CD4-positive, alpha-beta T cell treated with Interleukin-12 subunit alpha and Interleukin-12 subunit beta, for 1 hour (primary cell): ENCODE measurements at places on chromosomes 6 and 20.
A peak's percentile ranks its signal among the peaks of the same experiment; 100 is the strongest.

DNA sequence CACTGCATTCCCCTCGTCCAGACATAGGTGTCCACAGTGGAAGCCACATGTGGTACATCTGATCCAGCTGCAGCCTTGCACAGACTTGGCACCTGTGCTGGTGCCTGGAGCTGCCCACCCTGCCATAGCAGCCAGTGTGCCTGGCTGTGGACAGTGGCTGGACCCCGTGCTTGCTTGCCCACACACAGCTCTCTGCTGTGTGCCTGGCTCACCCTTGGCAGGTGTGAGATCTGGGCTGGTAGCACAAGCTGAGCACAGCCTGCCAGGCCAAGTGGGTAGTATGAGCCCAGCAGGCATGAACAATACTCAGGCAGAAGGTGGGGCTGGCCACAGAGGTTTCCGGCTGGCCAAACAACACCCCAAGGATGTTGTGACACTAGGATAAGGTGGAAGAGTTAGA, 614.4 kb downstream of the BCKDHB start:
- DNase-seq, result no peak

GRCh38 chr6:42796171-42796570, 14.3 kb downstream of the BICRAL start:
- DNase-seq, result no peak

GRCh38 chr20:5136096-5136495, 9.3 kb downstream of the CDS2 start:
- no peak for DNase-seq

DNA sequence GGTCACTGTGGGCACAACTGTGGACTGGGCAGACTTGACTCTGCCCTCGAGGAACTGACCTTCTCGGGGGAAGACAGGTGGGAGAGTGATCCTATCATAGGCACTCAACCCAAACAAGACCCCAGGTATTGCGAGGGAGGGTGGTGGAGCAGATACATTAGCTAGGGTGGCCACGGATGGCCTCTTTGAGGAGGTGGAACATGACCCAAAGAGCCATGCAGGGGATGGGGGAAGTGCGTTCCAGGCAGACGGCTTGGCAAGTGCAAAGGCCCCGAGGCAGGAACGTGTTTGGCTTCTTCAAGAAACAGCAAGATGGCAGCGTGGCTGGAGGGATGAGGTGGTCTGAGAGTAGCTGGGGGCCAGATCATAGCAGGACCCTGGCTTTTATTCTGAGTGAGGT, 167.6 kb downstream of the NFATC2 start:
- no peak for DNase-seq

- no peak for DNase-seq
Observed at GRCh38 chr6:46263707-46264086, 92.9 kb upstream of the ENPP5 start.

GRCh38 chr6:80143419-80143937, 37.0 kb downstream of the BCKDHB start:
- no peak for DNase-seq

- DNase-seq, result no peak
Observed at GRCh38 chr20:24959591-24960301, 10.7 kb downstream of the CST7 start.

DNA sequence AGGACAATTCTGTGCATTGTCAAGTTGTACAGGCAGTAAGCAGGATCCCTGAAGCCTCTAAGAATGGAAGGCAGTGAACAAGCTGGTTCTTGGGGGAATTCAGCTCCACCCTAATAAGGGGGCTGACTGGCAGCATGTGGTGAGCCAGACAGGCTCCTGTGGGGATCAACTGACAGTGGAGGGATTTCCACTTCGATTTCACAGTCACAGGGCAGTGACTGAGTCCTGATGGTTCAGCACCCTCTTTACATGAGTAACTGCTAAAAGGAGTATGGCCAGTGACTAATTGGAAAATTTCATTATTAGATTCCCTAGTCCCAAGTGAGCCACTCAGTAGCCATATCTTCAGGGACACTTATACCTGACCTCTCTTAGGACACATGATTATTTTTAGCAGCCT, 78.4 kb downstream of the NDUFAF5 start:
- no peak for DNase-seq

- no peak for DNase-seq
Observed at GRCh38 chr6:110041126-110041525, 63.0 kb downstream of the GPR6 start.

DNA sequence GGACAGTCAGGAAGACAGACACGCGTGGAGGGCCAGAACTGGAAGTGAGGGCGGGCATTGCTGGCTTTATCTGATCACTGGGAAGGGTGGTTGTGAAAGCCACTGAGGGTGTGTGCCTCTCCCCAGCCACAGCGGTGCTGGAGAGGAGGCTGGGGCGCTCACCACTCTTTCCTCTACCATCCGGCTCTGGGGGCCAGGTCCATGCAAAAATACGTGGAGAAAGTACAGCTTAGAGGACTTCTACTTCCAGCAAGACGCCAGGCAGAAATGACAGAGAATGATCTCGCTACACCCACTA, 148.8 kb upstream of the RPS6KA2 start:
- no peak for DNase-seq

DNA sequence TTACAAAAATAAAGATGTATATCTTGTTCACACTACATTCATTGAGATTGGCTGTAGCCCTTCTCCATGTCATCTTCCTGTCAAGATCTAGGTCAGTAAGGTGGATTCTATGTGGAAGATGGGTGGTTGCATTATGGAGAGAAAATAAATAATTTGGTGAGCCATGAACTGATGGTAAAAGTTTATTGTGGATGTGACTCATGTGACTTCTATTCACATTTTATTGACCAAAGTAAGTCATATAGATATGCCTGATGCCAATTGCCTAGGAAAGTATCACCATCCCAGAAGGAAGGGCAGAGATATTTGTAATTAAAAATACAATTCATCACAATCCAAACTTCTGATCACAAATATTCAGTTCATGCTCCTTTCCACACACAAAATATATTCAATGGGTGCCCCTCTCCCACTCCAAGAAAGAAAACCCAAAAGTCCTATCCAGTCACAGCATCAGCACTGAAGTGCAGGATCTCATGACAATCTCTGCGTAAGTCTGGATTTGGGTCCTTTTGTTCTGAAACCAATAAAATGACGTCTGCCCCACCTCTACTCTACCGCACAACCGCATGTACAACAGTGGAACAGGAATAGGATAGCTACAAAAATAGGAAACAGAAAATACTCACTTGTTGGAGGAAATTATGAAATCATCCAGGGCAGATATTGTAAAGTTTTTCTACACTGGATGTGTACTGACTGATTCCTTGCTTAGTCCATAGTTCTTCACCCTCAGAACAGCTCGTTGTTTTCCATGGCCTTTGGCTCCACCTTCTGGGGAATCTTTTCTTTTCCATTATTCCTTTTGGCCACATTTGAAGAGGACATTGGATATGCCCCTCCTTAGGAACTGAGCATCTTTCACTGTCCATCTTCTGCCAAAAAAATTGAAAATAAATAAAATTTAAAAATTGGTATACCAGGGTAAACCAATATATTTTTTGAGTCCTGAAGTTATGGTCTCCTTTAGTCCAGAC, 16.1 kb upstream of the SLC17A3 start:
- peak; percentile 32 for DNase-seq

DNA sequence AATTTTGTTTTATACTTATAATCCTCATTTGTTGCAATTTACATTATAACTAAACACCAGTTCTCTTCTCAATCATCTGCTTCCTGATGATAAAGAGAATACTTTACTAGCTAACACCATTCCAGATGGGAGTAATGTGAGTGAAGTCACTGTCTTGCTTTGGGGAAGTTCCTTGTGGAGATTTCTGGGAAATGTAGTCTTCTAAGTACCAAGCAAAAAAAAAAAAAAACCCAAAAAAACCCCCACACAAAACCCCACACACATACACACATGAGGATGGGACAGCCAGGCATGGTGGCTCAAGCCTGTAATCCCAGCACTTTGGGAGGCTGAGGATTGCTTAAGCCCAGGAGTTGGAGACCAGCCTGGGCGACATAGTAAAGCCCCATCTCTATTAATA, 2.2 kb upstream of the SNPH start:
- DNase-seq, result no peak

DNA sequence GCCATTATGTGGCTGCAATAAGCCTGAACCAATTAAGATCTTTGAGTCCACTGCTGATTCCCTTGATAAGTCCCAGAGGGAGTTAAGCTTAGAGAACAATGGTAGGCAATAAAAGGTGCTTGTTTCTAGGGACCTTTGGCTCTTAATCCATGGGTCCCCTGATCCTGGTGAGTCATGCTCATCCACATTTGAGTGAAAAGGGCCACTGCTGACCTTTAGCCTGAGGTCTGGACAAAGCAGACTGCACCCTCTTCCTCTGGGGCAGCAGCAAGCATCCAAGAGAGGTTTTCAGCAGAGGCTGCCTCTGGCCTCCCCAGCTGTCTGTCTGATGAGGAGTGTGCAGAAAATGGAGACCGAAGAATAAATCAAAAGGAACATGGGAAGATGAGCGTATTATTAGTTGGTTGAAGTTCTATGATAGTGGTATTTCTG, 16.1 kb upstream of the SCGN start:
- DNase-seq, result no peak

DNA sequence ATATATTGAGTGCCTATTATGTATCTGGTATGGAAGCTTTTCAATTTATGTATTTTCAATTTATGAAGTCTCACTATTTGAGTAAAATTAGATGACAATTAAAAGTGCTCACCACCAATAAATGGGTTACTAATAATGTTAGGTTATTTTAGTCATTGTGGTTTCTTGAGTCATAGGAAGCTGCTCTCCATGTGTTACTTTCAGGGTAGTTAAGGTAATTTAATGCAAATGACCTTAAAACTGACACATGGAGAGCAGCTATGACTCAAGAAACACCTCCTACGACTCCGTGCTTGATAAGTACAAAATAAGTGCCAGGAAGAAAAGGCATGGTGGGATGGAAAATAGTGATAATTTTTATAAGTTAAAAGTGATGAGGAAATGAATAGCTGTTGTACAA, 16.5 kb upstream of the TINAG start:
- DNase-seq, result no peak

DNA sequence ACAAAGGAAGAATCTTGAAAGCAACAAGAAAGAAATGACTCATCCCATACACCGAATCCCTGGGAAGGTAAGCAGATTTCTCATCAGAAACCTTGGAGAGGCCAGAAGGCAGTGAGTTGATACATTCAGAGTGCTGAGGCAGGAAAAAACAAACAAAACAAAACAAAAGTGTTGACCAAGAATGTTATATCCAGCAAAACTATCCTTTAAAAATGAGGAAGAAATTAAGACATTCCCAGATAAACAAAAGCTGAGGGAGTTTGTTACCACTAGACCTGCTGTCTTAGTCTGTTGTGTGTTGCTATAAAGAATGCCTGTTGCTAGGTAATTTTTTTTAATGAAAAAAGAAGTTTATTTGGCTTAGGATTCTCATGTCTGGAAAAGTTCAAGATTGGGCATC, 33.7 kb upstream of the PPP1R3G start:
- DNase-seq, result no peak

DNA sequence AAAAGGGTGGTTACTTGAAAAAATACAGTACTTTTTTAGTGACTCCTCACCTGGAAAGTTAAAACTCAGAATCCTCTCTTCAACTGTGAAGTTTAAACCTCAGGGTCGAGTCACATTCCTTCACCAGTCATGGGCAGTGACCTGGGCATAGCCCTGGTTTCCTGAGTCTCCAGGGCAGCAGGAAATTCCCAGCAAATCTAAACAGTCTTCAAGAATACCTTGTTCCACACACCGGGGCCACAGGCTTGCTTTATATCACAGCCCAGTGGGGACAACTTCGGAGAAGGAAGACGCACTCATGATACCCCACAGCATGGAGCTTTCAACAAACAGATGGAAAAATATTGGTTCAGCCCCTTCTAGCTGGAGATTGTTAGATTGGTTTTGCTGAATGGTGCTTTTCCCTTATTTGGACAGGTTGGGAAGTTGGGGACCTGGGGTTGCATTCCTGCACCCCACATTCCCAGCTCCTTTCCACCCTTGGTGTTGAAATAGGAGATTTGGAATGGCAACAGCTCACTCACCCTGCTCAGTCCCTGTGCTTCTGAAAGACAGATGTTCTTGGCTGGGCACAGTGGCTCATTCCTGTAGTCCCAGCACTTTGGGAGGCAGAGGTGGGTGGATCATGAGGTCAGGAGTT, 113.0 kb upstream of the TMEM170B start:
- DNase-seq, result no peak

DNA sequence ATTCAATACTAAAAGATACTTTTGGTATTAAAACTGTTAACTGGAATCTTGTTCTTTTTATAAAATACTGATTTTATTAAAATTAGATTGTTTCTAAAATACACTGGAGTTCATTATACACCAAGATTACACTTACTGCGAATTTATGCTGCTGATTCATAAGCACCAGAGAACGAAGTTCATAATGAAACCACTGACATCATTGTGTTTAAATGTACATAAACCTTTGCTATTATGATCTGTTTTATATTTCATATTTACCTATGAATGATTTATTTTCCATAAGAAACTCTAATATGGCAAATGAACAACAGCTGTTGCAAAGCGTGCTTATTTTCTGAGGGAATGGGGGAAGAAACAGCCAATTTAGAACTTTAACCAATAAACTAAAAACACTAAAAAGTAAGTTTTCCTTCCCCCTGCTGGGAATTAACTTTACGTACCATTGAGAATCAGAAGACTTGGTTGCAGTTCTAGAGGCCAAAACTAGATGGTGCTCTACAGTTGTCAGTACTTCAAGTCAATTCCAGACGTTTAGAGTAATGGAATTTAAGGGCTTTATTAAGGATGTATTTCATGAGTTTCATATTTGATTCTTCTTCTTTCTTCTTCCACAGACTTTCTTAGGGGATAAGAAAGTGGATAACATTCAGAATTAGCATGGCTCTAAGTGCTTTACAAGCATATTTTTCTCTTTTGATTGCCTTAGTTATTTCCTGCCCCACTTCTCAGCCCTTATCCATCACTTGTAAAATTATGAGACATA, 30.8 kb upstream of the COL19A1 start:
- peak; percentile 51 for DNase-seq

GRCh38 chr6:102039441-102039840, 645.9 kb downstream of the GRIK2 start:
- no peak for DNase-seq
